ENCODE measurements at places on chromosomes 13 and 19.

DNA sequence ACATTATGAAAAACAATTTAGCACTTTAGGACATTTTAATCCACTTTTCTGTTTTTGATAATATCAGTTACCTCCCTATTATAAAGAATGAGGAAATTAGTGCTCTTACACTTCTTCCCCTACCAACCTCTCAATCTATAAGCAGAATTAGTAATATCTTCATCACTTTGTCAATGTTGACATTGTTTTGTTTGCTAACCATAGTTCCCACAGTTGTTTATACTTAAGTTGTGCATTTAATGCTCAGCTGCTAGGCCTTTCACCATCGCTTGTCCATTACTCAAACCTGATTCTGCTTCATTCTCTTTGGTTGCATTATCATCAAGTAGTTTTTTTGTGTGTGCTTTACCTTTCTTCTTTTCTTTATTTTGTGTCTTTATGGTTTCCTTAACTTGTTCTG is 132.1 kb downstream of the CDK8 start:
- no peak for DNase-seq

GRCh38 chr13:77230560-77230959 is 96.3 kb downstream of the MYCBP2 start:
- no peak for DNase-seq

DNA sequence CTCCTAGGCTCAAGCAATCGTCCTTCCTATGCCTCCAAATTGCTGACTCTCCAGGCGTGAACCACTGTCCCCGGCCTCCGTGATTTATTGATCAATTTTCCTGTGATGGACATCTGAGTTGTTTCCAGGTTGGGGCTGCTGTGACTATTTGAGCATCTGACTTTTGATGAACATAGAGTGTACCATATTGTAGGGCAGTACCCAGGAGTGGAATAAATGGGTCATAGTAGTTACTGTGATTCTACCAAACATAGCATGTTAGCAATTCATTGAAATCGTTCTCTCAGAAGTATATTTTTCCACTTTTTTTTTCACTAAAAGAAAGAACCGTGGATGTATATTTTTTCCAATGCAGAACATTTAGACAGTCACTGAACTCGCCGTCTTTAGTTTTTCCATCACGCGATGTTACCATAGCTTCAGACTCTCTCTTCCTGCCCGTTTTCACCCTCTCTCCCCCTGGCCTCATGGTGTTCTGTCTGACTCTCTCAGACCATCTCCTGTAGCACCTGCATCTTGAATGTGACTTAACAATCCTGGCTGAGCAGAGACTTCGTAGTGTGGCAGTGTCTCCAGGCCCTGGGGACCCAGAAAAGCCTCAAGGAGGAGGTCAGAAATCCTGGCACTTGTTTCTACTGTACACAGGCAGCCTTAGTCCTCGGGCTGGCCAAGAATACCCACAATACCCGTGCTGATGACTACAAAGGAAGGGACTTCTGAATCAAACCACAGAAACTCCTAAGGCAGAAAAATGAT is 3.2 kb upstream of the RASGRP4 start:
- DNase-seq, result no peak

- peak; percentile 10 for DNase-seq
Measured at GRCh38 chr19:33447336-33448158, 74.0 kb downstream of the CEBPG start.

- DNase-seq, result peak; percentile 83
Measured at GRCh38 chr13:95552539-95553441, at the start of gene CLDN10. Gene CLDN10 (plus strand): TSS chr13:95552720. CDS start chr13:95552754, 34 bp downstream.

DNA sequence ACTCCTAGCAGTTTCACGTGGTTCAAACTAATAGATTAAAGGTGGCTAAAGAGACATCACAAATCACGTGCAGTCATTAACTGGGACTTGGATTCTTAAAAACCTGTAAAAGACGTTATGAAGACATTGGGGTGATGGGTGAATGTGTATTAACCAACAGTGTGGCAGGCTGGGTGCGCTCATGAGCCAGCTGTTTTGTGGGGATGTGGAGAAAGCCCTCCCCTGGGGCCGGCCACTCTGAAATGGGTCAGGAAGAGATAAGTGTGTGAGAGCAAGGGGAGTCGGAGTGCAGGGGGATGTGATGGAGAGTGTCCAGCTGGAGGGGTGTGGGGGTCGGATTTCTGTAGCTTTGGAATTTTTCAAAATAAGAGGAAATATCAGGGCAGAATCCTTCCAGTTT is 10.4 kb downstream of the UPF1 start:
- DNase-seq, result no peak

GRCh38 chr13:37326334-37326733 is 220.9 kb upstream of the CSNK1A1L start:
- no peak for DNase-seq

- no peak for DNase-seq
Measured at GRCh38 chr19:21564406-21564805, 59.0 kb downstream of the ZNF429 start.

DNA sequence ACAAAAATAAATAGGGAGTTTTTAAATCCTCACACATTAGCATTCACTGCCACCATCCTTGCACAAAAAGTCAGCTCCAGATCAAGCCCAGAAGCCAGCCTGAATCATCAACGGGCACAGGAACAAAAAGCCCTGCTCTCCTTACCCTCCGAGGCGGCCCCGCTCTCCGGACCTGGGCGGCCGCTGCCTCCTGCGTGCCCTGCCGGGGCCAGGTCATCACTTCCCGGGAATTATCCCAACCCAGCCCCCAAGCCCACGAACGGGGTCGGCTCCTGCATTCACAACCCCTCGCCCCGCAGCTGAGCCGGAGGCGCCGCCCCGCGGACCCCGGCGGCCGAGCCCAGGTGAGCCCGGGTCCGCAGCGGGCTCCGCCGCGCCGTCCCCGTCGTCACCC is 754 bp downstream of the DNAJB1 start:
- no peak for DNase-seq

DNA sequence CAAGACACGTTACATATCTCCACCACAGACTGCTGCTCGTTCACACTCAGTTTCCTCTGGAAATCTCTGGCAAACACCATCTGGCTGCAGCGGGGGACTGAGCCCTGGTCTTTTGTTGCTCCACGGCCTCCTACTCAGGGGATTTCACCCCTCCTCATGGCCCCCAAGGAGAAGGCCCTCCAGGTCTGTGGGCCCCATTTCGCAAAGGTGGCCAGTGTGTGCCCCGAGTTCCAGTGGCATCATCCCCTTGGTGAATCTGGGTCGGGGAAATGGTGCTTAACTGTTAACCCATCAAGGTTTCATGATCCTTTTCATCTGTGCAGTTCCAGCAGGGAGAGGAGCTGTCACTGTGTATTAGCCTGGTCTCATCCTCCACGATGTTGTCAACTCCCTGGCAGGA is 235.4 kb upstream of the MAB21L1 start:
- DNase-seq, result no peak

DNA sequence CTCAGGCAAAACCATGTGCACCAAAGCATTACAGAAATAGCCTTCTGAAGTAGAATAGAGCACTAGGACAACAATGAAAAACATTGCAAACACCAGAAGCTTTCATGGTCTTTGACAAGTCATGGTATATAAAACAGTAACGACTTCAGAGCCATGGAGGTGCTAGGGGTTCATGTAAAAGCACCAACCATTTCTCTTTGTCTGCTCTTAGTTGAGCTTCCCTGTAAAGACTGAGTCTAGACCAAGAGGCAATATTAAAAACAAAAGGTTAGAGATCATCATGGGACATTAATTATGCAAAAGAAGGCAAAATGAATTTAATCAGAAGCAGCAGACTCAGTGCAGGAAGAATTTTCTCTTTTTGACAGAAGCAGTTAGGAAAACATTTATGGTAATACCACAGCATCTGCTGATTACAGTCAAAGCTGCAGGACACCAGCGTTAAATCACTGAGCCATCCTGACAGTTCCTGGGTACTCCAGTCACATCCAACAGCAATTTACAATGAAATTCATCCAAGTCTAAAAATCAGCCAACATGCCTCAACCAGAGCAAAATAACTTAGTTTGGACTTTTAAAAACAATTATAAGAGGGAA is 476.8 kb downstream of the DIAPH3 start:
- DNase-seq, result no peak

- no peak for DNase-seq
Measured at GRCh38 chr19:15330801-15331418, 1.4 kb downstream of the BRD4 start.

DNA sequence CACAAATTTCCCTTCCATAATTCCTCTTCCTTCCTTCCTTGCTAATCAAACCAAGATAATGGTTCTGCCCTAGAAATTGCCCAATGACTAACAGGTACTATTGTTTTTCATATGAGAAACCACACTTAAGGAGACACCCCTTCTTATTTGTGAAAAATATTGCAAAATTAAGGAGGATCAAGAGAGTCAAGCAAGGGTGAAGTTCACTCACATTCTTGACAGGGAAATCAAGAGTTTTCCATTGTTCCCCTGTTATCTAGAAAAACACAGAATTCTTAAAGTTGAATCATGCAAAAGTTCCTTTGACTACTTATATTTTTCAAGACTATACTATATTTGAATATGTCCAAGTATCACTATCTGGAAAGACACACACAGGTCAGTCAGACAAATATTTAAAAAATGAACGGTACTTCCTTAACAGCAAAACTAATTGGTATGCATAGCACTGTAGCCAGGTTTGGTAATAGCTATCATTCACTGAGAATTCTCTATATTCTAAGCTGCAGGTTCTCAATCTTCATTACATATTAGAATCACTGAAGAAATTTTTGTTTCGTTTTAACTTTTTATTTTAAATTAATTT is 897.2 kb downstream of the DIAPH3 start:
- no peak for DNase-seq

GRCh38 chr13:109381546-109382180 is 404.7 kb downstream of the IRS2 start:
- no peak for DNase-seq

DNA sequence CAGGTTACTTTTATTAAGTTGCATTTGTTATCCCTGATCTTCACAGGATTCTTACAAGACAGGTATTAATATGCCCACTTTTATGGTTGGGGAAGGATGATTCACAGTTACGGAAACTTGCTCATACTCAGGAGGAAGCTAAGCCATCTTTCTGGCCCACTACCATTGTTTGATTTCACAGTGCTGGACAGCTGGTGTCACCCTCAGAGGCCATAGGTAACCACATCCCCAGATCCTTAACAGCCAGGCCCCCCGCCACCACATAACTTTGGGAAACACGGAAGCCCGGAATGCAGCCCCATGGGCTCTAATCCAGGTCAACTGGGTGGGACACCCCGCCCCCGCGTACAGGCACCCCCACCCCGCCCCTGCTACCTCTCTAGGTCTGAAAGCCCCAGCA is 119.7 kb downstream of the IRS2 start:
- no peak for DNase-seq

DNA sequence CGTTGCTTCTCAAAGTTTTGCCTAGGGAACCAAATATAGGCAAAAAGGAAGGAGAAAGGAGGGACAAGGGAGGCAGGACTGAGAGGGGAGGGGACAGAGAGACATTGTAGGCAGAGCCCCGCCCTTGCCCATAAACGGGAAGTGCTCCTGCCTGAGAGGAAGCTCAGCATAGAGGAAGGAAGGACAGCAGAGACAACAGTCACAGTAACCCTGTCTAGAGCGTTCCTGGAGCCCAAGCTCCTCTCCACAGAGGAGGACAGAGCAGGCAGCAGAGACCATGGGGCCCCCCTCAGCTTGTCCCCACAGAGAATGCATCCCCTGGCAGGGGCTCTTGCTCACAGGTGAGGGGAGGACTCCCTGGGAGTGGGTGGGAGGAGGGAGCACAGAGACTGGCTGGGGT is at the start of gene CEACAM21:
Gene CEACAM21, plus strand, starts transcription at position 169 of the 400 bp plus-strand sequence. Its CDS starts 109 bp downstream, at position 278.
- no peak for DNase-seq

DNA sequence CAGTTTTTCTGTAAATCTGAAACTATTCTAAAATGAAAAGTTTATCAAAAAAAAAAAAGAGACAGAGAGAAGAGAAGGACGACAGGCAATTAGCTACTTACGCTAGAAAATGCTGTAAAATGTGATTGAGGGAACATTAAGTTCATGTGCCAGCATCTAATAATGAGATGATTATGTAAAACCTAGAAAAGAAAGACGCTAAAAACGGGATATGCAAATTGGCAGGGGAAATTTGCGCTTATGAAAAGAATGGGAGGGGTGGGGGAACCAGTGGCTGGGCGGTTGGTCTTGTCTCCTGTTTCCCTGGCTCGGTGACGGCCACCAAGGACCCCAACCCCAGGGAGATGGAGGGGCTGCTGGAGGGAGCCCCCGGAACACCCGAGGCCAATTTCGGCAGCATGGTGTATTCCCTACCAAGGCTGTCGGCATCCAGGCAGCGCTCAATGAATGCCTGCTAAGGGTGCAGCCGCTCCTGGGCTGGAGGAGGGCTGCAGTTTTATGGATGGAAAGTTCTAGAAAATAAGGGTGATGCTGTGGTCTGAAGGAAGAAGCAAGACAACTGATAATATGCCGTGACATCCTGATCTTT is 34.2 kb downstream of the GNG7 start:
- DNase-seq, result no peak

DNA sequence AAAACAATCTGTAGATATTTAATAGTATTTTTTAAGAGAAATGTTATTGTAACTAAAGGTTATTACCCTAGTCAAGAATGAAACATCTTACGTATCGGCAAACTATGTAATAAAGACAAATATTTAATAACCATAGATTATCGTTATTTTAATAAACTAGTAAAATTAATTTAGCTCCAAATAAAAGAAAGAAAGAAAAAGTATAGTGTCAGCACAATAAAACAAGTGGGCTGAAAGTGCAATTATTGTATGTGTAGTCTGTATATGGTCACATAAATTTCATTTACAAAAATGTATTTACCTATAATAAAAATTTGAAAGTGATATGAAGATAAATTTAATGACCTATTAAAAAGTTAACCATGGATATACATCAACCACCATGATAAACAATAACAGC is 1258.4 kb upstream of the MIR17HG start:
- no peak for DNase-seq

- DNase-seq, result no peak
Measured at GRCh38 chr19:31233295-31233800, 115.9 kb downstream of the TSHZ3 start.

GRCh38 chr13:43567608-43568007 is 219.2 kb downstream of the ENOX1 start:
- DNase-seq, result no peak

- DNase-seq, result no peak
Measured at GRCh38 chr13:95624020-95624419, 20.5 kb downstream of the DZIP1 start.

DNA sequence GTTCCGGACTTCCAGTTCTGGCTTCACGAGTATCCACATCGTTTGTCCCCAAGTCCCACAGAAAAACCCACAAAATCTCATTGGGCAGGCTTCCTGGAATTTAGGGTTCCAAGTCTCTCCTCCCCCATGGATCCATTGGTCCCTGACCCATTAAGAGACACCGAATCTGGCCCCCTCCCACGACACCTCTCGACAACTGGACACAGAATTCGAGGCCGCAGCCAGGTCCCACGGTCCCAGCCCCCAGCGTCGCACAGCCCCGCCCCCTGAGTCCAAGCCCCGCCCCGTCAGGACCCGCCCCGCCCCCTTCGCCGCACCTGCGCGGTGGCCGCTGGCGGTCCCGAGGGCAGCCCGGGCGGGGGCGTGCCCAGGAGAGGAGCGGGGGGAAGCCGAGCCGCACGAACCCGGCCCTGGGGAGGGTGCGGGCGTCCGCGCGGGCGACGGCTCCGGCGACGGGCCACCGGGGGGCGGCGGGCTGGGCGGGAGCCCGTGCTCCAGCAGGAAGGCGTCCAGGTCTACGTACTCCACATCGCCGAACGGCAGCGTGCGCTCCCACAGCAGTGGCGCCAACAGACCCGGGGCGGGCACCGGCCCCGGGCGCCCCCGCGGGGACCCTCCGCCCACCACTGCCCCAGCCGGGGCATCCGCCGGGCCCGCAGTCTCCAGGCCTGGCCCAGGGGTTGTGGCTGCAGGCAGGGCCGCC is 1.8 kb downstream of the DBP start:
- peak; percentile 93 for DNase-seq

GRCh38 chr19:4993683-4994082 is 24.8 kb downstream of the KDM4B start:
- DNase-seq, result no peak

GRCh38 chr19:38691938-38692457 is 44.5 kb downstream of the ACTN4 start:
- no peak for DNase-seq
